Immature natural killer cell (primary cell): ENCODE measurements at places on chromosomes 12 and 14. TPM values are rescaled to one million over a fixed set of nuclear protein-coding genes. Genes with fewer than 3 reads are reported as not detected.

The C14orf39 gene
- not detected for polyA plus RNA-seq

The EXOC3L4 gene
- polyA plus RNA-seq: not detected

The TTC9 gene
- 1.4 TPM for polyA plus RNA-seq

The TAS2R30 gene
- not detected for polyA plus RNA-seq

DNA sequence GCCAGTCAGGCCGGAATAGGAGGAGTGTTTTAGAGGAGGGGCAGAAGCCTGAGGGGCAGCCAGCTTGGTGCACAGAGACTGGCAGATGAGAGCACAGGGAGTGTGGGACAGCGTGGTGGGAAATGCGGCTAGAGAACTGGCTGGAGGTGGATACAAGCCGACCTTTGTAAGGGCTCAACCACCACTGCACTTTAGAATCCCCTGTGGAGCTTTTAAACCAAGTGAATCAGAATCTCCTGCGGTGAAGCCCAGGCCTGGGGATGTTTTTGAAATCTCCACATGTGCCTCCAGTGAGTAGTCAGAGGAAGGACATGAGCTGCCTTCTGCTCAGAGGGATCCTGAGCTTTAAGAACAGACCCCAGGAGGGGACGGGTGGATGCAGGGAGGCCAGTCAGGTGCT lies 10.9 kb upstream of the PCED1B start:
- DNase-seq: no peak
- H3K4me3 ChIP-seq: no peak overlapping the region

DNA sequence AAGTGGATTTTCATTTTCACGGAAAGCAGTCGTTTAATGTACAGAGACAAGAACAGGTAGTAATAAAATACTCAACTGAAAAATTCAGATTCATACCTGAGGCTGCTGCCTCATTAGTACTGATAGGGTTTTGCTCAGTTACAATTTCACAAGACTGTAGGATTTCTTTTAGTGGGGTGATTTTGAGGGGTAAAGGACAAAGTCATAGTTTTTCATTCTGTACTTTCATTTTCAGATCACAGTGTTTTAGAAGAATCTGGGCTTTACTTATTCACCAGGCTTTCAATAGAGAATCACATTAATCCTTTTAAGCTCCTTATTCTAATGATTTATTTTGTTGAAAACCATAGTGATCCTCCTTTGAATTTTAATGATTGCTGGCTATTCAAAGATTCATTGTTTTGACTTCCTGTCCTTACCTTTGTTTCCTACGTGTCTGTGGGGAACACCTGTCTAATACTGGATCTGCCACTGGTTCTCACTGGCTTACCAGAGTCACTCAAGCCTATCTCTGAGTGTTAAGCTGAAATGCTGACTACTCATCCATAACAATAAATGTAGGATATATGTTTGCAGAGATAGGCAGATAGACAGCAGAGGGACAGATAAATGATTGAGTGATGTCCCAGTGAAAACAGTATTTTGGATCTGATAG lies 243.8 kb upstream of the NPAS3 start:
- H3K27me3 ChIP-seq: peaks cover 4% of the 10 kb centered on the region
- no peaks in the 10 kb centered on the region for H3K36me3 ChIP-seq
- DNase-seq: no peak
- no peak overlapping the region for H3K4me3 ChIP-seq

DNA sequence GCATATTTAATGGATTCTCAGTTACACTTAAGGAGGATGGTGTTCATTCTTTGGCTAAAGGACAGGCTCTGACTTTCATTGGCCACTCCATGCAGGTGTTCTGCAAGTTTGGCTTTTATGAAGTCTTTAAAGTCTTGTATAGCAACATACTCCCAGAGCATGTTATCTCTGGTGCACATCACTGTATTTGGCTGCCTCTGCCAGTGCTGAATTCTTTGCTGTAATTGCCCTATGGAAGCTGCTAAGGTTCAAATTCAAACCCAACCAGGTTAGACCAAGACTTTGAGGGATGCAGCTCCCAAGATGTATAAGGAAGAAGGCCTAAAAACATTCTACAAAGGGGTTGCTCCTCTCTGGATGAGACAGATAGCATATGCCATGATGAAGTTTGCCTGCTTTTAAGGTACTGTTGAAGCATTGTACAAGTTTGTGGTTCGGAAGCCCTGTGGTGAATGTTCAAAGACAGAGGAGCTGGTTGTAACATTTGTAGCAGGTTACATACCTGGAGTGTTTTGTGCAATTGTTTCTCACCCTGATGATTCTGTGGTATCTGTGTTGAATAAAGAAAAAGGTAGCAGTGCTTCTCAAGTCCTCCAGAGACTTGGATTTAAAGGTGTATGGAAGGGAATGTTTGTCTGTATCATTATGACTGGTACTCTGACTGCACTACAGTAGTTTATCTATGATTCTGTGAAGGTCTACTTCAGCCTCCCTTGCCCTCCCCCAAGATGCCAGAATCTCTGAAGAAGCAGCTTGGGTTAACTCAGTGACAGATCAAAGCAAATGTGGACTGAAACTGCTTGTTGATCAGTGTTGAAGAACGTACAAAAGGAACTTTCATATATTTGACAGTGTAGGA lies 19.4 kb downstream of the TMEM116 start:
- peak overlapping the region; percentile 83 for H3K27ac ChIP-seq
- DNase-seq: no peak
- peak overlapping the region; percentile 84 for H3K4me3 ChIP-seq
- peaks cover 10% of the 10 kb centered on the region for H3K36me3 ChIP-seq
- H3K27me3 ChIP-seq: no peaks in the 10 kb centered on the region

DNA sequence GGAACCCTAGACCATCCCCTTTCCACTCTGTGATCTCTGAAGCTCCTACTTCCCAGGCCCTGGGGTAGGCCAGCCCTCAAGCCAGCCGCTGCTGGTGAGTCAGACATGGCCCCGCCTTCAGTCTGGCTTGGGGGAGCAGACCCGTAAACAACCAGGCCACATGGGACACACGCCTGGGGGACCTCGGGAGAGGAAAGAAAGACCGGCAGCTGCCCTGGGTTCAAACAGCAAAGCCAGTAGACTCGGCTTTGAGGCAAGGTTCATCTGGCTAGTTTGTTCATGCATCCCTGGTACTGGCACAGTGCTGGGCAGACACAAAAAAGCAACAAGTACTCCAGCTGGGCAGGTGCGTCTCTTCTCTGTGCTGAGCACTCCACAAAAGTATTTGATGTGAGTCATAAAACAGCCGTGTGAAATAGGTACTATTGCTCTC lies 101.9 kb downstream of the SETD3 start:
- no peak for DNase-seq
- H3K4me3 ChIP-seq: no peak overlapping the region
- no peak overlapping the region for H3K27ac ChIP-seq
- H3K4me1 ChIP-seq: peaks cover 20% of the 10 kb centered on the region

DNA sequence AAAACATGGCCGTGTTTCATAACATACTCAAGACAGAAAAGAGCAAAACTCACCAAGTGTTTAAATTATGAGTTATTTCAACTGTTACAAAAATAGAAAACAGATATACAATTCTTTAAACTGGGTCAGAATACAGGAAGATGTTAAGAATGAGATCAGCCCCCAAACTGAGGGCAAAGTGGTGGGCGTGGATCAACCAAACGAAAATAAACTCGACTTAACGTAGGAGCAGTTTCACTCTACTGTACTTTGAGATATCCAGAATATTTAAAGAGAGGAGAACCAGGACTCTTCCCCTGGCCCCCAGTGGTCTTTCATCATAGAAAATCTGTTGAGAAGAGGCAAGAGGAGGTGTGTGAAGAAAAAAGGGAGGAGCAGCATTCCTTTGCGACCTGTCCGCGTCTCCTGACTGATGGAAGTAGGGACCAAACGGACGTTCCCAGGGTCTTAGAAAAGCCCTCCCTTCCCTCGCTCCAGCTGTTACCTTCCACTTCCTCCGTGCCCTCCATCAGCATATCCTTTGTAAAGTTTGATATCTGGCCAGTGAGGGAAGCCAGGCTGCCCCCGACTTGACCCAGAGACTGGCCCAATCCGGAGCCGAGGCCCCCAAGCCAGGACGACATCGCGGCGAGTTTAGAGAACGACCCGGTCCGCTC lies 668 bp downstream of the TRIP11 start:
- peak; percentile 11 for DNase-seq
- H3K36me3 ChIP-seq: no peaks in the 10 kb centered on the region
- H3K4me1 ChIP-seq: peaks cover 48% of the 10 kb centered on the region
- peak overlapping the region; percentile 96 for H3K4me3 ChIP-seq

DNA sequence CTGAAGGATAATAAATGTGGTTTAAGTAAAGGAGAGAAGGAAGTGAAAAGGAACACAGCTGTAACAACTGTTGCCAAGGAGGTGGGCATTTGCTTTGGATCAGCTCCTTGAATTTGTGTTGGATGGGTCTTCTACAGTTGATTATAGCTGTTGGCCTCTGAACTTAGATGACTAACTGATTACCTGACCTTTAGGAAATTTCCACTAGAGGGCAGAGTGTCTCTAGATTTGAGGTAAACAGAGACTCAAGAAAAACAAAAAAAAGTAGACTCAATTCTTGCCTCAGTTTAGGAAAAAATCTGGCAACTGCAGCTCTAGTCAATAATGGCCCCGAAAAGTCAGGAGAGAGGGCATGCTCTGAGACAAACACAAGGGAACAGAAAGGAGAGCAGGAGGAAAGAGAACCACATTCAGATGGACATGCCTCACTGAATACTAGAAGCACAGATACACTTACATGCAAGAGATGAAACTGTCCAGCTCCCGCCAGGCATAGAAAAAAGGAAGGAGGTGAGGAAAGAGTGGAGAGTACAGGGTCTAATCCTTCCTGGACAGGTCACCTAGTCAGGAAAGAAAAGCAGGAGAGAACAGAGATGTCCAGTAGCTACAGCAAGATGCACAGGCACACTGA lies 20.6 kb downstream of the COX14 start:
- H3K4me3 ChIP-seq: no peak overlapping the region
- peaks cover 14% of the 10 kb centered on the region for H3K4me1 ChIP-seq
- H3K27ac ChIP-seq: peak overlapping the region; percentile 76
- peaks cover 36% of the 10 kb centered on the region for H3K36me3 ChIP-seq

DNA sequence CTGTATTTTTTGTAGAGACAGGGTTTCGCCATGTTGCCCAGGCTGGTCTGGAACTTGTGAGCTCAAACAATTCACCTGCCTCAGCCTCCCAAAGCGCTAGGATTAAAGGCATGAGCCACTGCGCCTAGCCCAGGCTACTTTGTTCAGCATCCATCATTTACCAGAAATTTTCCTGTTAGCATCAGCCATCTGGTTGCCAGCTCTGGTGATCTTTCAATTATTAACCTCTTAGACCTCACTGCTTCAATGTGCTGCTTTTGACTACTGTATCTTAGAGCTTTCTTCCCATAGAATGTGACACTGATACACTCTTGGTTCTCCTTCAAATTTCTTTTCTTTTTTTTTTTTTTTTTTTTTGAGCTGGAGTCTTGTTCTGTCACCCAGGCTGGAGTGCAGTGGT lies 5.4 kb upstream of the AMHR2 start:
- H3K4me3 ChIP-seq: no peak overlapping the region
- H3K36me3 ChIP-seq: peaks cover 5% of the 10 kb centered on the region
- no peak for DNase-seq
- no peak overlapping the region for H3K27ac ChIP-seq
- H3K27me3 ChIP-seq: no peaks in the 10 kb centered on the region

- H3K27ac ChIP-seq: no peak overlapping the region
- H3K36me3 ChIP-seq: no peaks in the 10 kb centered on the region
- no peak for DNase-seq
- H3K27me3 ChIP-seq: peaks cover 3% of the 10 kb centered on the region
- no peak overlapping the region for H3K4me3 ChIP-seq
Observed at GRCh38 chr14:58130116-58130782, 21.8 kb downstream of the ARMH4 start.

DNA sequence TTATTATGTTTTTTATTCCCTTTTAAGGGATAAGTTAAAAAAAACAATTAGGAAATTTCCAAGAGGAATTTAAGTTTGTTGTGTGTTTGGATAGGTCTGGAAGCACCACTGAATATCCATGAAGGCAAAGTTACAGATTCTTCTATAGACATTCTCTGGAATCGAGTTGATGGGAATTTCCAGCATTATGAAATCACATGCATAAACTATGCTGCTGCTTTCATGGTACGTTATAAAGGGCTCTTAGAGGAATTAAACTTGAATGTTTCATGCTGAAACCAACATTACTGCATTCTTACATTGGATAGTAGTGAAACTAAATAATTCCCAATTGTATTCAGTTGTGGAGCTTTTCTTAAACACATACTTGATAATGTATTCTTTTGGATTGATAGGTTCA lies 21.5 kb upstream of the PTPRQ start:
- no peak overlapping the region for H3K4me3 ChIP-seq
- no peak for DNase-seq
- no peaks in the 10 kb centered on the region for H3K4me1 ChIP-seq

GRCh38 chr12:113929312-113929989 lies 36.7 kb downstream of the RBM19 start:
- H3K36me3 ChIP-seq: peaks cover 36% of the 10 kb centered on the region
- H3K4me1 ChIP-seq: peaks cover 18% of the 10 kb centered on the region
- H3K4me3 ChIP-seq: no peak overlapping the region
- peaks cover 1% of the 10 kb centered on the region for H3K27me3 ChIP-seq

DNA sequence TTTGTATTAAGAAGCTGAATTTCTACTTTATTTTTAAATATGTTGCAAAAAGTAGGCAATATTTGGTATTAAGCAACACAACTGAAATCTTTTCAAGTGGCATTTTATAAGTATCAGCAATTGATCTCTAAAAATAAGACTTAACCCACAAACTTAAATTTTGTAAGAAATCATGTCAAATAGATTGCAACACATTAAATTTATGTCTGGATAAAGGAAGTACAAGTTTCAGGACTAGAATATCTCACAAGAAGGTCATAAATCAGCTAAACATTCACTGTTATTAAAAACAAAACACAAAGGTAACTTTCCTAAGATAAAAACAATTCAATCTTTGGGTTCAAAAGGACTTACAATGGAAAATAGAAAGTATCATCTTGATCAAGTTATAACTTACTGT lies 32.8 kb downstream of the CPNE8 start:
- no peak for DNase-seq
- H3K27ac ChIP-seq: no peak overlapping the region
- H3K36me3 ChIP-seq: peaks cover 4% of the 10 kb centered on the region
- no peak overlapping the region for H3K4me3 ChIP-seq

DNA sequence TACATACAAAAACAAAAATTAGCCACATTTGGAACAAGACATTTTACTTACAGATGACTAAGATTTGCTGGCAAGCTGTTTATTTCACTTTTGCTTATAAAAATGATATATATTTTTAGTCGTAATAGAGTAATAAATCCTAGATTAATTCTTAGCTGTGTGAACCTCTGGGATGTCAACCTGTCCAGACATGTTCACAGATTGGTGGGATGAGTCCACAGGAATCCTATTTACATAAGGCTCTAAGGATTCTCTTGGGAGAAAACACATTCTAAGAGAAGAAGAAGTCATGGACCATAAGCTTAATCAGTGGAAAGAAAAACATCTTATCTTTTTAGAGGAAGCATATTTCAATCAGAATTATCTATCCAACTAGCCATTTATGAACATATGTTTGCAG lies 797.4 kb downstream of the C12orf50 start:
- H3K36me3 ChIP-seq: no peaks in the 10 kb centered on the region
- DNase-seq: no peak
- H3K4me1 ChIP-seq: no peaks in the 10 kb centered on the region
- no peak overlapping the region for H3K4me3 ChIP-seq

GRCh38 chr12:98060411-98060810 lies 455.0 kb upstream of the TMPO start:
- DNase-seq: no peak
- no peaks in the 10 kb centered on the region for H3K27me3 ChIP-seq
- no peaks in the 10 kb centered on the region for H3K36me3 ChIP-seq
- no peaks in the 10 kb centered on the region for H3K4me1 ChIP-seq
- H3K27ac ChIP-seq: no peak overlapping the region

- H3K27me3 ChIP-seq: peaks cover 10% of the 10 kb centered on the region
- peak overlapping the region; percentile 99 for H3K4me3 ChIP-seq
- peaks cover 71% of the 10 kb centered on the region for H3K4me1 ChIP-seq
- peak overlapping the region; percentile 96 for H3K27ac ChIP-seq
Observed at GRCh38 chr12:45725631-45726602, 3.6 kb upstream of the ARID2 start.
